ENCODE measurements at places on chromosomes 1 and 21.

- no peak for DNase-seq
Observed at GRCh38 chr21:24339406-24339805, 1267.9 kb downstream of the MRPL39 start.

DNA sequence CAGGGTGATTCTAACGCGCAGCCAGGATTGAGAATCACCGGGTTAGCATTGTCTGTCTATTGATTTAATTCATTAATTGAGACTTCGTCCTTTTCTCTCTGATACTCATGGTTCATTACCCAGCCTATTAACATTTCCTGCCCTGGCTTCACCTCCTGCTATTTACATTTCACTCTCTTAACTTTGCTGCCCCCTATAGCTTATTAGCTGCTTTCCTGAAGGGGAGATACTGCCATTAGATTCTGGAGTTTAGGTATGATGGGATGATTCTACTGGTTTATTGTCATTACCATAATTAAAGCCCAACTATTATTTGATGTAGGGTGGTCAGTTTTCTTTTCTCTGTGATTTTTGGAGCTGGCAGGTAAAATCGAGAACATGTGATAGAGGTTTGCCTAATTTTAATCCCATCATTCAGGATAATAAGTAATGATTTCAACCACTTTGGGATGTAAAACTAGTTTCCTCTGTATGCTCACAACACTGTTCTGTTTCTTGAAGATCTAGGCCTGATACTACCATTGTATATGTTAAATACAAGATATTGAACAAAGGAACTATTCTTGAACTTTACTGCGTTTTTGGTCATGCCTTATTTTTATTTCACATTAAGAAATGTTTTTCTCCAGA lies 6.4 kb downstream of the PPP2R5A start:
- DNase-seq = peak; percentile 91

DNA sequence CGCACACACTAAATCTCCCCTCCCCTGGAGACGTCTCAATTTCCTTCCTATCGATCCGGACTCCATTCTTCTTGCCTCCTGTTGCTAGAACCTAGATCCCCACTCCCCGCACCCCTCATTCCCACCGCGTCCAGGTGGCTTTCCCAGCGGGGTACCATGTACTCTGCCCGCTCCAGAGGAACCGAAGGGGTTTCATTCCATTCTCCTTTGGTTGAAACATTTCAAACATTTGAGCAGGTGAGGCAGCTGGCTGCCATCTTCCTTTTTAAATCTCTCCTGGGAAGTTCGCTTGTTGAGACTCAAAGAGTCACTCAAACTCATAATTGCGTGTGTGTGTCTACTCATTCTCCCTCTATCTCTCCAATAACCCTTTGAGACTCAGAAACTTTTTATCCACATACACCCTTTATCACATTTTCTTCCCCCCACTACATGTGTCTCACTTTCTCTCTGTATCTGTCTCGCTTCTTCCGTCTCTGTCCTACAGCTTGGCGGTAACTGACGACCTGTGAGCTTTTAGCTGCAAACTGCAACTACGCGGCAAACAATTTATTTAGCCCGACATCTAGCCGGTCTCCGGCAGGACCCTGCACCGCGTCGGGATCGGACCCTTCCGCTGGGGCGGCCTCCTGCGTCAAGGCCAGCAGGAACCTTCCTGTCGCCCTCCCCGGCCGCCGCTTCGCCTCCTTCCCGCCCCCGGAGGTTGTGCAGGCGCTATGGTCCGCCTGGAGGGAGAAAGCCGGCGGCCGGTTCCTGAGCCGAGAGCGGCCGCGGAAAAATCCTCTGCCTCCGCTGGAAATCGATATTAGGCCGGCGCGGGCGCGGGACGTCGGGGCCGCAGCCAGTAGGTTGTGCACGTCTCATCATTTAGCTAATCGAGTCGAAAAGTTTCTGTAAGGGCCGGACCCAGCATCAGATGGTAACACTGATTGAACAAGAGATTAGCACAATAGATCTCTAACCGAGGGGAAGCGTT lies 3.0 kb upstream of the FOXD3 start:
- no peak for DNase-seq

GRCh38 chr1:72431810-72432209 lies 149.5 kb upstream of the NEGR1 start:
- no peak for DNase-seq

- no peak for DNase-seq
Observed at GRCh38 chr1:182259968-182260367, 131.6 kb downstream of the GLUL start.

DNA sequence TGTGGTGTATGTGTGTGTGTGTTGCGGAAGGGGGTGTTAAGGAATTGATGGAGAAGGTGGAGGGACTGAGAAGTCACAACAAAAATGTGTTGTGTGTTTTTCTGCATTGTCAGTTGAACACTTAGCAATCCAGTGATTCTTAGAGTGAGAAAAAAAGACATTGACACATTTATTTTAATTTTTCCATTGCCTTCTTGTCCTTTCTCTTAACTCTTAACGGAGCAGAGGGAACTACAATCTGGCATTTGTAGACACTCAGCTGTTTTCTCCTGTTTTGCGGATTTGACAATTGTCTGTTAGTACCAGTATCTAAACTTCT lies 725 bp downstream of the C1orf53 start:
- DNase-seq = no peak

- no peak for DNase-seq
Observed at GRCh38 chr1:192844360-192844759, 35.5 kb downstream of the RGS2 start.

DNA sequence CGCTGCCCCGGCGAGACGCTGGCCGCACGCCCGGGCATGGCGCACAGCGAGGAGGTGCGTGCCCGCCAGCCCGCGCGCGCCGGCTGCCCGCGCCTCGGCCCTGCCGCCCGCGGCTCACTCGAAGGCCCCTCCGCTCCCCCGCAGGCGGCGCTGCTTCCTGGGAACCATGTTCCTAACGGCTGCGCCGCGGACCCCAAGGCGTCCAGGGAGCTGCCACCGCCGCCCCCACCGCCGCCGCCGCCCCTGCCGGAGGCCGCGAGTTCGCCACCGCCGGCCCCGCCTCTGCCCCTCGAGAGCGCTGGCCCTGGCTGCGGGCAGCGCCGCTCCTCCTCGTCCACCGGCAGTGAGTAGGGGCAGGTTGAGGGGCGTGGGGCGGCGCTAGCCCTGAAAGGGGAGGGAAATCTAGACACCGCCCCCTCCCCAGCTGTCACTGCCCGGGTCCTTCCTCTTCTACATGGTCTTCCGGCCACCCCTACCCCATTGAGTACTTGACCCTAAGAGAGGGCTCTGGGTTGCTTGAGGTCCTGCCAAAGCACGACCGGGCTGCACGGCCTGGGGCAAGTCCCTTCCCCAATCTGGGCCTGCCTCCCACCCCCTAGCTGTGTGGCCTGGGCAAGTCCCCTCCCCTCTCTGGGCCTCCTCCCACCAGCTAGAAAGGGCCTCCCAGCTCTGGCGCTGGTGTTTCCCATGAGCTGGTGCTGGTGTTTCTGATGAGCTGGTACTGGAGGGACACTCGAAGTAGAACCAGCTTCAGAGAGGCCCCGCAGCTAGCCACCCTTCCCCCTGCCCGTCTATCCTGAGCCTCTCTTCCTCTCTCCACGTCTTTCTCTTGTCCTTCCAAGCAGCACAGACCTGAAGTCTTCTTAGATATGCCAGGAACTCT lies 17.0 kb downstream of the TNFRSF25 start:
- peak; percentile 43 for DNase-seq

DNA sequence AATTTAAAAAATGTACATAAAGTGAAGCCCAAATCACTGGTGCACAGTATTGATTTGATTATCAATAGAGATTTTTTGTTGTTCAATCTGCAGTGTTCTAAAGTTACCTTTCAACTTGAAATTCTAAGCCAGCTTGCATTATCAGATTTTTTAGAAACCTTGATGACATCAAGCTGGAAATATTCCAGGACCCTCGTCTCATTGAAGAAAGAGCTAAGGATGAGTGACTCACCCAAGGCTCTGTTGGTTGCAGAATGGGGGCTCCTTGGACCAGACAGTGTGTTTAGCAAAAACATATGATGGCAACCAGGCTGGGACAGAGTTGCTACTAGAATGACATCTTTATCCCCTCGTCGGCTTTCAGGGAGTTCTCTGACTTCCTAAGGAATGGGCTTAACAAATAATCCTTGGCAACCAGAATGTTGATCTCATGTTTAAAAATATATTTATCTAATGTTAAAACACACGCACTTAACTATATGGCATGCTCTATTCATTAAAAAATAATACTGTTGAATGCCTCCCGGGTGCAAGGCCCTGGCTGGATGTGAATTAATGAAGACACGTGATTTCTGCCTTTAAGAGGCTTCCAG lies 79.7 kb downstream of the RUNX3 start:
- no peak for DNase-seq

DNA sequence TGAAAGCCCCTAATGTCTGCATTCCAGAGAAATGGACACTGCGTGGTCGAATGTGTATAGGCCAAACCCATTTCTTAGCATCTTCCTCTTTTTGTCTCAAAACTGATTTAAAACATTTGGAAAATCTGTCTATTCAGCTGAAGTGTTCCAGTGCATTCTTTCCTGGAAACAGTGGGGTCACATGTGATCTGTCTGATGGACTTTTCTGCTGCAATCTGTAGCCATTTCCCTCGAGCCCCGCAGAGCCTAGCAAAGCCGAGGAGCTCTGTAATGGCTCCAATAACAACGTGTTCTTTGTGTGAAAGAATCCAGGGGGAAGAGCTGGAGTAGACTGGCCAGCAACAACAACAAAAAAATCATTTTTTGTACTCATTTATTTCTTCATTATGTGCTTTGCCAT lies 329.3 kb downstream of the BARHL2 start:
- no peak for DNase-seq

- DNase-seq = peak; percentile 76
Observed at GRCh38 chr1:42962641-42963377, 4.1 kb upstream of the SLC2A1 start.

GRCh38 chr21:43959231-43960116 lies 52.6 kb upstream of the TRAPPC10 start:
- DNase-seq = no peak

GRCh38 chr1:163664671-163665335 lies 343.0 kb downstream of the NUF2 start:
- DNase-seq = no peak

DNA sequence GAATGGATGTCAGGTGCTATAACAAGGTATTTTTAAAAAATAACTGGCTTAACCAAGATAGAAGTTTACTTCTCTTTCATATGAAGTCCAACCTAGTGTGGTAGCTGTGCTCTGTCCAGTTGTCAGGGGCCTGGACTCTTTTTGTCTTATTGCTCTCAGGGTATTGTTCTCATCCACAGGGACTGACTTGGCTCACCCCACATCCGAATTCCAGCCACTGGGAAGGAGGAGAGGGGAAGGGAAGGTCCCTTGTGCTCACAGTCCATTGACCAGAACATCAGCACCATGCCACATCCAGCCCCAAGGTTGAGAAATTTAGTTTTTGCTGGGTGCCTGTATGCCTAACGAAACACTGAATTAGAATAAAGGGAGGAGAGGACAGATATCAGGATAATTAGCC lies 8.7 kb downstream of the EEIG2 start:
- no peak for DNase-seq

- no peak for DNase-seq
Observed at GRCh38 chr1:27011058-27011764, 1.4 kb downstream of the TENT5B start.

- no peak for DNase-seq
Observed at GRCh38 chr1:109974191-109974590, 10.4 kb upstream of the AHCYL1 start.

- DNase-seq = no peak
Observed at GRCh38 chr1:209869291-209870149, 41.7 kb downstream of the UTP25 start.

GRCh38 chr1:1085171-1085841 lies 11.2 kb upstream of the RNF223 start:
- no peak for DNase-seq

DNA sequence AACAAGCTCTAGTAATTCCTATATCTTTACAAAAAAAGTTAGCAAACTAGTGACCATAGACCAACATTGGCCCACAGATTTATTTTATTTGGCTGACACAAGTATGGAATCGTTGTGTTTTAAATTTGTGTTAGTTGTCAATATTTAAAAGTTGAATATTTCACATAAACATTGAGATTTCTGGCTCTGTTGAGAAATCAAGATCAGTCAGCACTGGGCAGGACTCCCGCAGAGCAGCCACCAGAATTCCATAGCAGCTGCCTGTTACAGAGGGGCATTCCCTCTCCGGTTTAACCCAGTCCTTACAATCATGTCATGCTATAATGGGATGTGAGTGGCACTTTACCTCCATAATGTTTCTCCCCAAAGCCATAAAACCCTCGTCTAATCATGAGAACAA lies 79.2 kb upstream of the NRIP1 start:
- DNase-seq = no peak

GRCh38 chr1:111471012-111471411 lies 2.8 kb upstream of the C1orf162 start:
- DNase-seq = no peak

DNA sequence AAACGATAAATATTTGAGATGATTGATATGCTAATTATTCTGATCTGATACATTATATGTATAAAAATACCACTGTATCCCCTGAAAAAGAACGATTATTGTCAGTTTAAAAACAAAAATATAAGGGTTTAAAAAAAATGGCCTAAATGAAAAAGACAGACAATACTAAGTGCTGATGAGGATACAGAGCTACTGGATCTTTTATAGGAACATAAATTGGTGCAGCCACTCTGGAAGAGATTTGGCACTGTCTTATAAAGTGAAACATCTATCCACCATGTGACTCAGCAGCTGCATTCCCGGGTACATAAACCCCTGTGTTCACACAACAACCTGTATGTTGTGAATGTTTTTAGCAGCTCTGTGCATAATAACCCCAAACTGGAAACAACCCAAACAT lies 44.2 kb downstream of the KAZN start:
- DNase-seq = no peak

- DNase-seq = no peak
Observed at GRCh38 chr1:100775483-100775882, 55.9 kb downstream of the VCAM1 start.

- DNase-seq = peak; percentile 24
Observed at GRCh38 chr21:29175408-29176134, 45.1 kb downstream of the MAP3K7CL start.

DNA sequence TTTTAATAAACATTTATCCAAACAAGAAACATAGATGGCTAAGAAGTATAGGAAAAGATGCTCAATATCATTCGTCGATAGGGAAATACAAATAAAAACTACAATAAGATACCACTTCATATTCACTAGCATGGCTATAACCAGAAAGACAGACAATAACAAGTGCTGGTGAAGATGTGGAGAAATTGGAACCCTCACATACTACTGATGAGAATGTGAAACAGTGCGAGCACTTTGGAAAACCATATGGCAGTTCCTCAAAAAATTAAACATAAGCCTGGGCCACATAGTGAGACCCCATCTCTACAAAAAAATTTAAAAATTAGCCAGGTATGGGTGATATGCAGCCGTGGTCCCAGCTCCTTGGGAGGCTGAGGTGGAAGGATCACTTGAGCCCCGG lies 9.1 kb upstream of the TMEM54 start:
- no peak for DNase-seq

DNA sequence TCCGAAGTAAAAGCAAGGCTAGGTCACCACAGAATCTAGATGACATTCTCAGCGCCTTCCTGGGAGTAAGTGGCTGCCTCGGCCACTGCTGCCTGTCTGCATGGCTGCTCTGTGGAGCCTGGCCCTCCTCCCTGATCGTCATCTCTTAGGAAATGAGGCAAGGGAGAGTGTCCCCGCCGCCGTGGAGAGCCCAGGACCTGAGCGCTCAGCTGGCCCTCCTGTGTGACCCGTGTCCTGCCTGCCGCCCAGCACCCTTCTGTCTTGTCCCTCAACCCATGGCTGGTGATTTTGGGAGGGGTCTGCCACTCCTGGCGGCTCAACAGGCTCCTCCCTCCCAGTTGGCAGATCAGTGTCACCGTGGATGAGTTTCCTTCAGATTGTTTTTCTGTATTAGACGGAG lies 156.4 kb upstream of the COL6A1 start:
- no peak for DNase-seq

- DNase-seq = no peak
Observed at GRCh38 chr1:42743317-42744147, 3.5 kb upstream of the CLDN19 start.
